Panc1 (cell line): ENCODE measurements at places on chromosomes 16 and 17. TPM values are rescaled to one million over a fixed set of nuclear protein-coding genes. Genes with fewer than 3 reads are reported as not detected.

- no peaks in the 10 kb centered on the region for H3K27me3 ChIP-seq
- no peaks in the 10 kb centered on the region for H3K4me1 ChIP-seq
- no peak overlapping the region for H3K27ac ChIP-seq
- no peak for DNase-seq
- H3K36me3 ChIP-seq, result no peaks in the 10 kb centered on the region
These were observed 31.8 kb downstream of the HASPIN start for GRCh38 chr17:3755335-3756030.

The MT1F gene
- total RNA-seq, result 2.1 TPM

- H3K36me3 ChIP-seq, result no peaks in the 10 kb centered on the region
- DNase-seq, result no peak
- H3K27ac ChIP-seq, result no peak overlapping the region
- H3K4me3 ChIP-seq, result no peak overlapping the region
These were observed 40.8 kb upstream of the BPTF start for GRCh38 chr17:67784364-67785121.

DNA sequence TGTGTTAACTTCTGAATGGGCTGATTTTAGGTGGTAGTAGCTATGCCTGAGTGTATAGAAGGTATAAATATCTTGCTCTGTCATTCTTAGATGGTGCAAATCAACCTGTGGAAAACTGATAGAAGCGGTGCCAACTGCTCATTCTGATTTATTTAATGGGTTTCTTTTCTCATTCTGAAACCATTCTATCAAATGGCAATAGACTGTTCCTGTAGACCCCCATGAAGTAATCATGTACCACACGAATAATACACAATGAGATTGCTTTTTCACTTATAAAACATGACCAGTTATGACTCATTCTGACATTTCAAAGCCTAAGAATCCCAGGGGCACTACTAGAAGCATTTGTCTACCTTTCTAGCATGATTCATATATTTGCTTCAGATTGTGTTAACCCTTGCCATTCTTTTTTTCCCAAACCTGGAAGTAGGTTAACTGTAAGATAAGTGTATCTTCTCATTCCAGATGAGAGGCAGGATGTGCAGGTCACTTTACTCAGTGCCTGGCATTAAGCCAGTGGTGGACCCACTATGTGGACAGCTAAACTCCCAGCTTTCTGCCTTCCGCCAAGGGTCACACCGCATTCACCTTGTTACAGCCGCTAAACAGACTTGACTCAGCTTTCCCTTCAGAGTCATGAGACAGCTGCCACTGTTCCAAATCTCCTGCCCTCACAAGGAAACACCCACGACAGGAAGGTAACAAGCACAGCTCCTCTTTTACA, 16.4 kb upstream of the SLC16A11 start:
- H3K4me1 ChIP-seq, result peaks cover 16% of the 10 kb centered on the region; the same call in 1 of the 2 replicates
- no peaks in the 10 kb centered on the region for H3K36me3 ChIP-seq
- no peaks in the 10 kb centered on the region for H3K27me3 ChIP-seq
- H3K4me3 ChIP-seq, result peak overlapping the region; percentile 20
- H3K27ac ChIP-seq, result peak overlapping the region; percentile 61

DNA sequence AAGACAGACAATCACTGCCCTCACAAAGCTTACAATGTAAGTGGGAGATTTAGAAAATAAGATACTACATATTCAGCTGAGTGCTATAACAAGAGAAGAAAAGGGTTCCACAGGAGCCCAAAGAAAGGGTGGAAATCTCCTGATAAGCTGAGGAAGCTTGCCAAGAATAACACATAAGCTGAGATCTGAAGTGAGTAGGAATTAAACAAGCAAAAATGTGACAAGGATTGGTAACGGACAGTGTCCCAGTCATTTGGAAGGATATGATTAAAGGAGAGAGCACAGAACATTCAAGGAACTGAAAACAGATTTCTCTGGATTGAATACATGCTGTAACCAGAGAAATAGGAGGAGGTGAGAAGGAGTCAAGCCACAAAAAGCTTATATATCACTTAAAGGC, 13.0 kb downstream of the CDYL2 start:
- H3K27ac ChIP-seq, result no peak overlapping the region
- H3K4me1 ChIP-seq, result no peaks in the 10 kb centered on the region
- H3K27me3 ChIP-seq, result no peaks in the 10 kb centered on the region
- H3K36me3 ChIP-seq, result no peaks in the 10 kb centered on the region

DNA sequence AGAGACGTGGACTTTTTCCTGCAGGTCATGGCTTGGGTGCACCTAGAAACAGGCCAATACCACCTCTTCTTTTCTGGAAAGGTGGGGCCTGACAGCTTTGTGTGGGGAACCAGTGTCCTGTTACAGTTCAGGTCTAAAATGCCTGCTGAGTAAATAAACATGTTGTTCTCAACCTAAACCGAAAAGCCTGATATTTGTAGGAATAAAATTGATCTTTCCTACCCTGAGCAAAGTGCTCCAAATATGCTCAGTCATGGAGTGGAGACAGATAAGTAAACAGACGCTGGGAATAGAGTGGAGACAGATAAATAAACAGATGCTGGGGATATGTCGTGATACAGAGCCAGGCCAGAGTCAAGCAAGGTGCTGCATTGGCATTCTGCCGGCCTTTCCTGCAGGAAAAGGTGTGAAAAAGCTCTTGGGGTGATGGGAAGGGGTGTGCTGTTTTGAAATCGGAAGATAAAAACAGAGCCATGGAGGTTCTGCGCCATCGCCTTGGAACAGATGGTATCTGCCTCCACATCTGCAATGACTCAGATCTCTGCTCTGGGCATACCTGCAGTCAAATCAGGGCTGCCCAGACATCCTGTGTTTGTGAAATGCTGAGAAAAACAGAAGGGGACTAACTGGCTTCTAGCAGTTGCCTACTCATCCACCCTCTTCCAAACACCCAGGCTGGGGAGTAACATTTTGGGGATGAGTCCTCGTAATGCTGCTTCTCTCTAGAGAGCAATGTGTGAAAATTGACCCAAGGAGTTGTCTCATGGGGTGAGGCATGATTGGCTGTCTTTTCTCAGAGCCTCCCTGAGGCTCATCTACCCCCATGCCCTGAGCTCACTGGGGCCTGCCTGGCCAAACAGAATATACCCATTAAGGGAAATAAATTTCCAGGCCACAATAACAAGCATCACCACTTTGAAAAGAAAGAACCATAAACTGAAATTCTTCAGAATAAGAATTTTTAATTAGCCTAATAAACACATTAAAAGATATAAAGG, 16.8 kb upstream of the TRPV2 start:
- 0 out of 2 replicates have a peak overlapping the region, but pooled peaks have one; percentile 13 for H3K27ac ChIP-seq
- H3K27me3 ChIP-seq, result no peaks in the 10 kb centered on the region
- no peaks in the 10 kb centered on the region for H3K36me3 ChIP-seq

The ABCA8 gene
- total RNA-seq, result 0.23 TPM

The YBX2 gene
- 54.9 TPM for total RNA-seq

DNA sequence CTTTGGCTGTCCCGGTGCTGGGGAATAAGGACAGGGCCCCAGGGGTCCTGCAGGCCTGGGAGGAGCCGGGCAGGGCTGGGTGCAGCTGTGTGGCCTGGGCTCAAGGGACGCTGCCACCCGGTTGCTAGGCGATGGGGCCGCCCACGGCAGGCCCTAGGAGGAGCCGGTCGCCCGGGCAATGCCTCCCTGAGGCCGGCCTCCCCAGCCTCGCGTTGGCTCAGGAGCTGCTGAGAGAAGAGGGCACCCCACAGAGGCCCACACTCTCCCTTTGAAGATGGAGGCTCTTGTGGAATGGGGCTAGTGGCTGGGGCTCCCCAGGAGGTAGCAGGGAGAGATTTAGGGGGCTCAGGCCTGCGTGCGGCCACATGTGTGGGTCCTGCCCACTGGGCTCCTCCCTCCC, at the start of gene CIBAR2:
TSS of gene CIBAR2 (minus strand) at position 109 of the 400 bp plus-strand sequence. CDS start 120 bp downstream, outside the sequence.
- no peak within 1 kb of the TSS for H3K4me3 ChIP-seq
- H3K27me3 ChIP-seq, result no peaks in the 10 kb centered on the region
- no peaks in the 10 kb centered on the region for H3K4me1 ChIP-seq
- DNase-seq, result no peak
- no peaks in the 10 kb centered on the region for H3K36me3 ChIP-seq
- no peak within 1 kb of the TSS for H3K27ac ChIP-seq

DNA sequence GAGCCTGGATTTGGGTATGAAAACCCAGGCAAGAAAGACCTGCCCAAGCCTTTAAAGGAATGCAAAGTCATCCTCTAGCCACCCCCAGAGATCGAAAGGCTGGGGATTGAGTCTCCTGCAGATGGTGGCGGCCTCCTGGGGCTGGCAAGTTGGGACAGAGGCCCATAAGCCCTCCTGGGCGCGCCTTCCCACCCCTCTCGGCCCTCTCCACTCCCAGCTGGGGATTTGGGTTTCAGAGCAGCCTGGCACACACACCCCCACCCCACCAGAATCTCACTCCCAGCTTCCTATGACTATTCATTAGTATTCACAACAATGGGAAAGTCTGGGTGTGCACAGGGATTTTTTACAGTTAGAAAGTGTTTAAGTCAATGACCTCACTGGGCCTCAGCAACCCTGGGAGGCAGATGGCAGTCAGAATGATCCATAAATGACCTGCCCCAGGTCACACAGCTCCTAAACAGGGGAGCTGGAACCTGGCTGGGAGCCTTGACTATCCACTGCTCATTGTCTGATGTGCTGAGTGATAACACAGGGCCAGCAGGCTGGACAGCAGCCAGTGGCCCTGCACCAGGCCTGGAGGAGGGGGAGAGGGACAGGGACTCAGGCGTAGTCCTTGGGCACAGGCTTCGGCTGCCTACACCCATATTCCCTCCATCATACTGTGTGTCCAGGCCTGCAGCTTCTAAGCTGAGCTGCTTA, 12.1 kb downstream of the NHERF1 start:
- no peak overlapping the region for H3K4me3 ChIP-seq
- DNase-seq, result no peak
- H3K27ac ChIP-seq, result peak overlapping the region; percentile 30
- H3K36me3 ChIP-seq, result no peaks in the 10 kb centered on the region
- peaks cover 46% of the 10 kb centered on the region for H3K4me1 ChIP-seq
- no peaks in the 10 kb centered on the region for H3K27me3 ChIP-seq

DNA sequence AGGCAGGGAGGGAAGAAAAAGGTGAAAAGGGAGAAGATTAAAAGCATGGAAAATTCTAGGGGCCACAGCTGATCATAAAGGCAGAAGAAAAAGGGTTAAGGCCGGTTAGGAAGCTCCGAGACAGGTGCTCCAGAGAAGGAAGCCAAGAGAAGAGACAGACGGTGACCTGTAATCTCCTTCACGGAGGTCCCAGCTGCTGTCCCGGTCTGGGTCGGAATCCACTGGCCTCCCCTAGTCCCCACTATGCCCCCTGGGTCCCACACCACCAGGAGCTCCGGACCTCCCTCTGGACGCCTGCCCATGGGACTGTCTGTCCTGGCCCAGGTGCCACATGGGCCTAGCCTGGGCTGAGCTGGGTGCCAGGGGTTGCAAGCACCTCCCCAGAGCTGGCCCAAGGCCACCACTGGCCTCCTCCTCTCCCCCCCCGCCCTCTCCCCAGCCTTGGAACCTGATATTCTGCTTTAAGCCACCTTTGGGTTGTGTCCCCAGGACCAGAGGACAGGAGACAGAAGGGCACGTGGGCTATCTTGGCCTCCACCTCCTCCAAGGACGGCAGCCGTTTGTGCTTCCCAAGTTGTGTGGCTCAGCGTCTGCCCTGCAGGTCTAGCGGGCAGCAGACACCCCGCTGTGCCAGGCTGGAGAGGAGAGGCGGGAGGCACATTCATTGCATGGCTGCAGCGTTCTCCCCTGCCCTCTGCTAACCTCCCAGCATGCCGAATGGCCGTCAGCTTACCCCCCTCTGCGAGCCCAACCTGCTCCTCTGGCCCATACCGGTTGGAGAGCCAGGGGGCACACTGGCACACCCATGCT, 102.4 kb downstream of the ENGASE start:
- H3K27ac ChIP-seq, result no peak overlapping the region
- H3K4me3 ChIP-seq, result no peak overlapping the region
- H3K36me3 ChIP-seq, result no peaks in the 10 kb centered on the region
- no peak for DNase-seq
- H3K27me3 ChIP-seq, result peaks cover 20% of the 10 kb centered on the region
